ENCODE measurements at places on chromosomes 12 and 14. TPM values are rescaled to one million over a fixed set of nuclear protein-coding genes. Genes with fewer than 3 reads are reported as not detected.

The NDUFB1 gene
- polyA plus RNA-seq = 192 TPM

GRCh38 chr14:92986254-92987147 lies 63.6 kb downstream of the CHGA start:
- DNase-seq = no peak

The ADAM21 gene
- polyA plus RNA-seq = 0.71 TPM

The RNU4-1 gene
- polyA plus RNA-seq = under 0.01 TPM

The CDC42BPB gene
- 52.4 TPM for polyA plus RNA-seq

The OR6C2 gene
- not detected for polyA plus RNA-seq

The KCNH3 gene
- polyA plus RNA-seq = 0.08 TPM

DNA sequence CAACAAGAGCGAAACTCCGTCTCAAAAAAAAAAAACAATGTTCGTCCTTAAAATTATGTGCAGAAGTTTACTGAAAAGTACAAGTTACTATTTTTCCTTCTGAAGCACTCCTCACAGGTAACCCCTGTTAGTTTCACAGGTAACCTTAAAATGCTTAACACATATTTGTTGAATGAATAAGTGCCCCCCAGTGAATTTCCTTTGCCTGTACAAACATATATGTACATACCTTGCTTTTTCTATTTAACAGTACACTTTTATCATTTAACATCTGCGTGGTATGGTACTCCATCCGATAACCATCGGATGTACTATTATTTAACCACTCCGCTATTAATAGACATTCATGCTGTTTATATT lies 1.4 kb upstream of the RAB35 start:
- no peak for DNase-seq

The PLEKHA5 gene
- 10.9 TPM for polyA plus RNA-seq

DNA sequence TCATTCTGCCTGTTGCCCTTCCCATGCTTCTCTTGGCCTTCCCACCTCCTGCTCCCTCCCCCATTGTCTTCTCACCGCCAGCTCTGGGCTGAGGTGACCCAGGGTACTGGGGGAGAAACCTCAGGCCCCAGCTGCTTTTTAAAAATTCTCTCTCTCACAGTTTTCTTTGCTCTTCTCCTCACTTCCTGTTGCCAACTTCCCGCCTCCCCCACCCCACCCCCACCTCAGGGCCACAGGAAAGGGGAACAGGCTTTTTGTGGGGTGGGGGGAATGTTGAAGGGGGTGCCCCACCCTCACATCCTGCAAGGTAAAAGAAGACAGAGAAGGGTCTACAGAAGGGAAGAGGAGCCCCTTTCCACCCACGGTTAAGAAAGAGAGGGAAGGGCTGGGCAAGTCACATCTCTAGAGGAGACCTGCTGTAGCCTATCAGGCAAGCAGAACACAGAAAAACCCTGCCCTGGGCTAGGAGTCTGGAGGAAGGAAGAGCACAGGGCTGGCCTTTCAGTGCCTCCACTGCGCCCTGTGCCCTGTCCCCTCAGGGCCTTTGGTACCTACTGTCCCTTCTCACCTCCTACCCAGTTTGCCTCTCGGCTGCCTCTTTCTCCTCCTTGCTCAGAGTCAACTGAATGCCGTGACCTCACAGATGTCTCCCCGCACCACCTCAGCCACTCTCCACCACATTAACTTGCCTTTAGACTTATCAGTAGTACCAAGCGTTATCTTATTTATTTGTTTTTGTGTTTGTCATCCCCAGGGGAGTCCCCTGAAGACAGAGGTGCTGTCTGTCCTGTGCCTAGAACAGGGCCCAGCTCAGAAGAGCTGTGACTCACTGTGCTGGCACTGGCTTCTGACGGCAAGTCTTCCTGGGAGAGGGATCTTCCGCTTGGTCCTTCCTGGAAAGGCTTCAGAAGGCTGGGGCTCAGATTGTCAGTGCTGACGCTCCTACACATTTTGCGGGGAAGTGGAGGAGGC lies 1.7 kb downstream of the ARHGAP9 start:
- no peak for DNase-seq

- no peak for DNase-seq
These were observed 12.8 kb upstream of the BEGAIN start for GRCh38 chr14:100599981-100600380.

GRCh38 chr12:100268835-100269564 lies 2.0 kb downstream of the SCYL2 start:
- DNase-seq = peak; percentile 5

DNA sequence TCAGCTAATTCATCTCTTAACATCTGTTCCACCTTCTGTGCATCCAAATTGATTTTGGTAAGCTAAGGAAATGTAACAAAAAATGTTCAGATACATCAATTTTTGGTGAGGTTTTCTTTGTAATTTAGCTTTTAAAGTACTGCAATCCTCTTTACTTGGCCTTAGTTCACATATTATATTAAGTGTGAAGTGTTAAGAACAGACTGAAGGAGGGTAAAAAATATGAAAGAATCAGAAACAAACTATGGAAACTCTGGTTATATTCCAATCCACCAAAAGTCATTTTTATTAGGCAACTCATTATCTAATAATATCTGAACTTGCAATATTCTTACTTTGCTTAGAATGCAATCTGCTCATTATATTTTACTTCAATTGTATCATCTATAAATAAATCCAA lies 49.1 kb downstream of the CEP290 start:
- no peak for DNase-seq

DNA sequence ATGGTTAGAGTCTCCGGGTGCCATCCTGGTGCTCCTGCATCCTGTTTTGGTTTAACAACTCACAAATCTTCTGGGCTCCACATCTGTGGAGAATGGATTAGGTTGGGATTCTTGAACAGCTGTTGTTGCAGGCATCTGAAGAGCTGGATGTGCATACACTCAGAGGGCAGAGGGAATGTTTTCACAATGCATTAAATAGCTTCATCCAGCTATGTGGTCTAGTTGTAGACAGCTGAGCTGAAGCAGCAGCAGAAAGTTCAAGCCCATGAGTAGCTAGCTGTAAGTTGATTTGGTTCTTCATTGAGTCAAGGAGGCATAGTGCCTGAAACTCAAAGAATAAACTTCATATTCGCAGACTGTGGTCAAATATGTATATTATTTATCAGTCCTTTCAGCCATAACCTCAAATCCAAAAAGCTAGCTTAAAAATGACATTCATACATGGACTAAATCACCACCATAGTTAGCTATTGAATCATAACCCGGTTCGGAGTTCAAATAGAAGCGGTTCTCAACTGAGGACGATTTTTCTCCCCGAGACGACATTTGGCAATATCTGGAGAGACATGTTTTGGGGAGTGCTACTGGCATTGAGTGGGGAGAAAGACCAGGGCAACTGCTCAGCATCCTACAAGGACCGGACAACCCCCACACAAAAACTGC lies 858 bp upstream of the ANKRD13A start:
- DNase-seq = no peak

DNA sequence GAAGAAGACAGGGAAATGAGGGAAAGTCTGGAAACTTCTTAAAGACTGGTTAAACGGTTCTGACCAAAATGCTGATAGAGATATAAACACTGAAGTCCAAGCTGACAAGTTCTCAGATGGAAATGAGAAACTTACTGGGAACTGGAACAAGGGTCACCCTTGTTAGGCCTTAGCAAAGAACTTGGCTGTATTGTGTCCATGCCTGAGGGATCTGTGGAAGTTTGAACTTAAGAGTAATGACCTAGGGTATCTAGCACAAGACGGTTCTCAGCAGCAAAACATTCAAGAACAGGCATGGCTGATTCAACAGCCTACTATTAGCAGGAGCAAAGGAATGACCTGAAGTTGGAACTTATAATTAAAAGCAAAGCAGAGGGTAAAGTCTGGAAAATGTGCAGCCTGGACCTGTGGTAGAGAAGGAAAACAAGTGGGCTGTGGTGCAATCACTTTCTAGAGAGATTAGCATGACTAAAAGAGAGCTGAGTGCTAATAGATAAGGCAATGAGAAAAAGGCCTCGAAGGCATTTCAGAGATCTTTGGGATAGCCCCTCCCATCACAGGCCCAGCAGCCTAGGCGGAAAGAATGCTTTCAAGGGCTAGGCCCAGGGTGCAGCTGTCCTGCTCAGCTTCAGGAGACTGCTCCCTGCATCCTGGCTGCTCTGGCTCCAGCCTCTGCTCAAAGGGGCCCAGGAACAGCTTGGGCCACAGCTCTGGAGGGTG lies 60.3 kb downstream of the ATP2B1 start:
- DNase-seq = no peak

DNA sequence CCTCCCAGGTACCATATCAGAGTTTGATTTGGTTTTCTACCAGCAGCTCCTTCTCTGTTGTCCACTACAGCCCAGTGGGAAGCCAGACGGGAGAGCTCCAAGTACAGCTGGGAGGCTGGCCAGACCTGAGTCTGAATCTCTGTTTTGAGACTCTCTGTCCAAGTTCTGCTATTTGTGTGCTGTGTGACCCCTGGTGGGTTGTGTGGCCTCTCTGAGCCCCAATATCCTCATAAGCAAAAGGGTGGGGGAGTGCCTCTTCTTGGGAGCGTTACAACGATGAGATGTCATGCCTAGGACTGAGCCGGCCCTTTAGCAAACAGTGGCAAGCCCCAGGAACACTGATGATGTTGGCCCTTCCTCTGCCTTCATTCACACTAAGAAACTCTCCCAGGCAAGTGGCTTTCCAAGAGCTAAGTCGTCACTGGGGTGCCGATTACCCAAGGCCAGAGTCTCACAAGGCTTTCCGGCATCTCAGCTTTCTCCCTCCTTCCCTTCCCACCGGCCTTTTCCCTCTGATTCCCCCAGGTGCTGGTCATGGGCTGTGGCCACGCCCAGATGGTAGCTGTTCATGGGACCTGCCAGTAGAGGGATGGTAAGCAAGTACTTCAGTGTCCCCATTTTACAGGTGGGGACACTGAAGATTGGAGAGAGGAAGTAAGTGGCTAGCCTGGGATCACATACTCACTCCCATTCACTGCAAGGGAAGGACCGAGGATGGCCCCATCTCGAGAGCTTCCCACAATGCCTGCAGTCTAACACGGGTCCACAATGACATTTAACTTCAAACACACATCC lies 47.7 kb downstream of the BCL11B start:
- DNase-seq = no peak

The CYP46A1 gene
- not detected for polyA plus RNA-seq
